ENCODE measurements at places on chromosomes 11 and 22.

- DNase-seq: no peak
Measured at GRCh38 chr11:21561581-21561980, 631.3 kb upstream of the ANO5 start.

DNA sequence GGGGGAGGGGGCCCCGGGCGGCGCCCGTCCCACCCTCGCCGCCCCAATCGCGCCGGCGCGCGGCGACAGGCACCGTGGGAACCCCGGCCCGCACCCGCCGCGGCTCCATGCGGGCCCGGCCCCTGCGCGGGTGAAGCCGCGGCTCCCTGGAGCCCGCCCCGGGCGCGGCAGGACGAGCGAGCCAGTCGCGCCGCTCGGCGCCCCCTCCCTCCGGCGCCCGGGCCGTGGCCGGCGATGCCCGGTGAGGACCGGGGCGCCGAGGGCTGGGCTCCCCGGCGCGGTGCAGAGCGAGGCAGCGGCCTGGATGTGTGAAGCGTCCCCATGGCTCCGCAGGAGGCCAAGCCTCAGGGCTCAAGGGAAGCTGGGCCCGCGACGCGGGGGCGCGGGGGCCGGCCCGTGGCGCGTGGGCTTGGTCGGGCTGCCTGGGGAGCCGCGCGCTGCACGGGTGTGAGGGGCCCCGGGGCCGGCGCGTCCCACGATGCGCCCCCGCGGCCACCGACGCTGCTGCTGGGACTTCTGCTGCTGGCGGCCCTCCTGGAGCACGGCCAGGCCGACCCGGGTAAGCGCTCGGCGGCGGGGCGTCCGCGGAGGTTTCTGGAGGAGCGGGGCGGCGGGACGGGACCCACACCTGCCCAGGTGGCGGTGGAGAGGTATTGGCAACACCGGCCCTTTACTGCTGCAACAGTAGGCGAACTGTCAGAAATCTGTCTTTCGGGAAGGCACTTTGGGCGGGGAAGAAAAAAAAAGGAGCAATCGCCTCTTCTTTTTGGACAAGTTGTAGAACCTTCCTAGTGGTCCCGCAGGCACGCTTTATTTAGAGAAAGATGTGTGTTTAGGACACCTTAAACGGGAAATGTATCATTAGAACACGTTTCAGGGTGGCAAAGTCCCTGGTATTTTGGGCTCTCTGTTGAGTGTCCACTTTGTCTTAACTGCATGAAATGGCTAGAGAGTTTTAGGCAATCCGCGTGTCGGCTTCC is 119.4 kb downstream of the HIPK3 start:
- no peak for DNase-seq

DNA sequence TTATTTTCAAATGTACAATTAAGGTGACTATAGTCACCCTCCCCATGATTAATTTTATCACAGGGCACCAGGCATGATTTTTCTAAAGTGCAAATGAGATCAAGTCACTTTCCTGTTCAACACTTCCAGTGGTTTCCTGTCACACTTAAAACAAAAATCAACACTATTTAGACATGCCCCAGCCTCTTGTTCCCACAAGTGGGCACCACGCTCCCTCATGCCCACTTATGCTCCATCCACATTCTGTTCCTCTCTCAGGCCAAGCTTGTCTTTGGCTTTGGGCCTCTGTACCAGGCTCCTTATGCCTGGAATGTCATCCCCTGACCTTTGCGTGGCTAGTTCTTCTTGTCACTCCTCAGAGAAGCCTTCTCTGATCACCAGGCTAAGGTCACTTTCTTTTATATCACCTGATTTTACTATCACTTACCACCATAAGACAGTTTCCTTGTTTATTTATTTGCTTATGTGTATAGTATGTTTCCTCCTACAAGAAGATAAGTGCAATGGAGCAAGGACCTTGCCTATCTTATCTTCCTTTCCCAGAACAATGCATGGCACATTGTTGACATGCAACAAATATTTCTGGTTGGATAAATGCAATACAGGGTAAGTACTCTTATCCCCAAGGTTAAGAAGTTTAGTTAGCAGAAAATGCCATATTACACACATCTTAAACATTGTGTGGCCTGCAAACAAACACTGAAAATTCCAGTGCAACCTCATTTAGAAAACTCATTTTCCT is 50.9 kb upstream of the PANX1 start:
- DNase-seq: no peak

- DNase-seq: no peak
Measured at GRCh38 chr22:48943567-48944432, 883.9 kb downstream of the BRD1 start.

- DNase-seq: no peak
Measured at GRCh38 chr11:134404575-134405341, 7.3 kb downstream of the B3GAT1 start.

GRCh38 chr11:19374151-19374569 is 133.4 kb upstream of the E2F8 start:
- no peak for DNase-seq

GRCh38 chr22:22702237-22703202 is 58.1 kb downstream of the GGTLC2 start:
- DNase-seq: no peak

- no peak for DNase-seq
Measured at GRCh38 chr11:34425867-34426266, 12.9 kb upstream of the CAT start.

DNA sequence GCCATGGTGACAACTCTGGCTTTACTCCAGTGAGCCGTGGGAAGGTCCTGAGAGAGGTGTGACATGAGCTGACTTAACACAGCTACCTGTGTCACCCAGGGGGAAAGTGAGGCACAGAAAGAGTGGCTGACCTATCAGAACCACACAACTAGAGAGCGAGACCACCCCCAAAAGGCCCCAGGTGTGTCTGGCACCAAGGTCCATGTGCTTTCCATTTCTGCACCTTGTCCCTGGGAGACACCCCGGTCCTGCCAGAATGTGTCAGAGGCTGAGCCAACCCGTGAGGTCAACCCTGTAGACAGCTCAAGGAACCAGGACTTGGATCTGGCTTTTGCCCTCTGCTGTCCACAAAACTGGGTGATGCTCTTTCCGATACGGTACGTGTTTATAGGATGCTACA is 9.8 kb downstream of the MAFF start:
- no peak for DNase-seq

GRCh38 chr11:19938169-19938856 is 222.0 kb downstream of the DBX1 start:
- DNase-seq: no peak

DNA sequence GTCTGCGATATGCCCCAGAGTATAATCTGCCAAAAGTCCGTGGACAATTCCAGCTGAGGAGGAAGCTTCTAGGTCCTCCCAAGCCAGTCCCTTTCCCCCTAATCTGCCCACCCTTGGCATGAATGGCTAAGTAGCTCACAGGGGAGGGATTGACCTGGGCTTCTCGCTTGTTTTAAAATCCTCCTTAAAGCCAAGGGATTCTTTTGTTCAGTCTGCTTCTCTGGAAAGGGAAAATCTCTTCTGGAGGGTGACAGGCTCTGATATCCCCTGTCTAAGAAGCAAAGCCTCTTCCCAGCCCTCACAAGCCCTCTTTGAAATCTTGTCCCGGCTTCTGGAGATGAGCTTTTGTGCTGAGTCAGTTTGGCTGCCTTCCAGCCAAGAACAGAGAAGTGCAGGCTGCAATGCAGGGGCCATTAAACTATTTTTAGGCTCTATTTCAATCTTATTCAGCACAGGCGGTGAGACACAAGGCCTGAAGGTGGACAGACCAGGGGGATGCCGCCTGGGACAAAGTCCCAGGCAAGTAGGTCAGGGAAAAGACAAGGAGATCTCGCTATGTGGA is 23.9 kb downstream of the NEFH start:
- DNase-seq: no peak

DNA sequence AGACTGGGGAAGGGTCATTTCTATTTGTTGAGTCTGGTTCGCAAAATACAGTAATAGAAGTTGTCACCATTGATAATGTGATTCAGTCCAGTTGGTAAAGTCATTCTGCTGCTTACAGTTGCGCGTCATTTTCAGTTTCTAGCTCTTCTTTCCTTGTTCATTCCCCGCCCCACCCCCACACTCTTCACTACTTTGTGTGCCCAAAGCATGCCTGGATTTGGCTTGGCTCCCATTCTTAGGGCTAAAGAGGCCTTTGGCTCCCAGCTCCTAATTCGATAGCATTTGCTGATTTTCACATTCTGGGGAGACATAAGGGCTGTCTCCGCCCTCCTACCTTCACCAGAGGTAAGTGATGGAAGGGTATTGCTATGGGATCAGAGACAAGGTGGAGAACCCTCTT is 43.0 kb downstream of the CECR2 start:
- DNase-seq: no peak

- no peak for DNase-seq
Measured at GRCh38 chr11:74689666-74690065, 41.6 kb downstream of the CHRDL2 start.

- DNase-seq: no peak
Measured at GRCh38 chr11:2551131-2551530, 106.3 kb downstream of the KCNQ1 start.

- DNase-seq: no peak
Measured at GRCh38 chr11:102564110-102564509, 33.6 kb upstream of the MMP7 start.

DNA sequence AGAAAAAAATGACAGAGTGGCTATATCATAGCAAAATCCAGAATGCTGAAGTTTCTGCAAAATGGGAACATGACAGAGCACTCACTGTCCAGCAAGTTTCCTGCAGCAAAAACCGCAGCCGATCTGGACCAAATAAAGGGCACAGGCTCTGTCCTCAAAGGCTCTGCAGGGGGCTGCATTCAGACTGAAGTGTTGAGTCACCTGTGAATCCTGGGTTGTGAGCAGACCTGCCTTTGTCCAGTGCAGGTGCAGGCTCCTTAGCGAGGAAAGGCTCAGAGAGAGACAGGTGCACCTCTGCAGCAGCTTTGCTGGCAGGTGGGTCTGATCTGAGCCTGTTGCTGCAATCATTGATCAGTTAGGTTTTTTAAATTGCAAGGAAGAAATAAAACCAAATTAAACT is 29.3 kb upstream of the NFAM1 start:
- DNase-seq: no peak

DNA sequence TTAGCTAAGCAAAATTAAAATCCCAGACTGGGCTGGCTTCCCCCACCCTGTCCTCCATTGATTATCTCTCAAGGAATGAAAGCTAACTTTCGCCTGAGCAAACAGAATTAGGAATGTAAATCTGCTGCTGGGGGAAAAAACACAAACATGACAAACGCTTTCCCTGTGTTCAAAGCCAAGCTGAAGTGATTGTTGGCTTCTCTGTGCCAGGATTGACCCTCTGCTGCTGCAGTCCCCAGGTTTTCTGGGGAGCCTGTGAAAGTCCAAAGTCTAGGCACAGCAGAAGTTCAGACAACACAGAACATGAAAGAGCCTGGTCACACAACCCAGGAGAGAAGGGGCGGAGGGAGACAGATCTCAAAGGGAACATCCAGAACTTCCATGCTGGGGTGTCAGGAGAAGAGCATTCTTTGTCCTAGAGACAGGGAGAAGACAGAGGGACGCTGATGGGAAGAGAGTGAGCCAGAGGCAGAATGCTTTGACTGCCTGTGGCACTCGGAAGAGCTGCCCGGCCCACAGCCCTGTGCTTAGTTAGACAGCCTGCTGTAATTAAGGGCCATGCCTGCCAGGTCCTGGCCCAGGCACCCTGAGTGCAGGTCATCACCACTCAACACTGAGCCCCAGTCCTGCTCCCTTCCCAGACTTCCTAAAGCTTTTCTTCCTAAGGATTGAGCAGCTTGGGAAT is 6.9 kb downstream of the PATZ1 start:
- DNase-seq: no peak

- no peak for DNase-seq
Measured at GRCh38 chr11:118441770-118442275, 5.5 kb downstream of the KMT2A start.

- no peak for DNase-seq
Measured at GRCh38 chr11:130510407-130511006, 62.1 kb downstream of the ADAMTS15 start.

DNA sequence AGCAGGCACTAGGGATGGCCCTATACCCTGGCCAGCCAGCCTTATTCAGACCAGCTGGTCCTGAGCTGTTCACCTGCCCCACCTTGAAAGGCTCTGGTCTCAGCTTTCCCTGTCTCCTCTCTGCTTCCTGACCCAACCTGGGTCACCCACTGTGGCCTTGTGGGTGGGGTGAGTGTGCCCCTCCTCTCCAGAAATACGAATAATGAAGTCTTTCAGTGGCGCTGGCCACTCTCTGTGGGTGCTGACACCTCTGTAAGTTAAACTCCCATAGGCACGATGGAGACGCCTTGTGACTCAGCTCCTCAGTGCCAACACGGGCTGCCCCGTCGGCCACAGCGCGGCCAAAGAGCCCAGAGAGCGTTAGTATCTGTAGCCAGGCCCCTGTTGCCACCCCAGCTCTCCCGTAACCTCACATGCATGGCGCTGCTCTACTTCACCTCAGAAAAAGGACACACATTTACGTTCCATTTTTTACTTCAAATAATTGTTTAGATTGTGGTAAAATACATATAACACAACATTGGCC is 74.6 kb upstream of the SEPTIN5 start:
- DNase-seq: no peak
